Liver (tissue), 10 donors: ENCODE measurements at places on chromosomes 1 and 21. TPM values are rescaled to one million over a fixed set of nuclear protein-coding genes. Genes with fewer than 3 reads are reported as not detected.

The CD1B gene
- total RNA-seq: 0.19 TPM

The HSPA6 gene
- total RNA-seq: 2.4 TPM

The TFF1 gene
- not detected for total RNA-seq

The PAQR6 gene
- total RNA-seq: 0.75 TPM

The BACE2 gene
- total RNA-seq: 16.7 TPM

The WNT9A gene
- not detected for total RNA-seq

The WNT4 gene
- not detected for total RNA-seq

The CRYAA gene
- total RNA-seq: not detected

The LCK gene
- total RNA-seq: 3.8 TPM

The AMPD1 gene
- total RNA-seq: not detected

The RNF19B gene
- total RNA-seq: 8.3 TPM

The LGR6 gene
- total RNA-seq: 0.05 TPM

The SMCP gene
- not detected for total RNA-seq

The AADACL3 gene
- total RNA-seq: not detected

The APCS gene
- 1,740 TPM for total RNA-seq

The ADAMTSL4 gene
- 11.5 TPM for total RNA-seq

The MXRA8 gene
- 5.3 TPM for total RNA-seq

The C1orf210 gene
- total RNA-seq: 5.0 TPM

The TRIM58 gene
- 88.7 TPM for total RNA-seq

The SMPDL3B gene
- total RNA-seq: 0.33 TPM

The TTC24 gene
- total RNA-seq: 0.14 TPM

The PLA2G2F gene
- not detected for total RNA-seq

The PPM1J gene
- not detected for total RNA-seq

The RHD gene
- not detected for total RNA-seq

The SLC2A1 gene
- 3.4 TPM for total RNA-seq

The ASCL5 gene
- not detected for total RNA-seq

The KCNJ9 gene
- total RNA-seq: not detected

The CAMK1G gene
- total RNA-seq: not detected

The FHAD1 gene
- total RNA-seq: under 0.01 TPM

The SPRR5 gene
- total RNA-seq: not detected

The NECTIN4 gene
- not detected for total RNA-seq

The INKA2 gene
- total RNA-seq: 0.67 TPM

The MSH4 gene
- 0.08 TPM for total RNA-seq

The SELP gene
- total RNA-seq: 2.7 TPM

The LDLRAD2 gene
- not detected for total RNA-seq

The HSD3B2 gene
- not detected for total RNA-seq

The AMY1C gene
- not detected for total RNA-seq

The DISP3 gene
- total RNA-seq: not detected

The TCP10L gene
- 1.1 TPM for total RNA-seq

The SLC41A1 gene
- total RNA-seq: 9.1 TPM

The TOMM20 gene
- total RNA-seq: 43.3 TPM
